Right lobe of liver (tissue), 6 donors: ENCODE measurements at places on chromosomes 3 and 15. TPM values are rescaled to one million over a fixed set of nuclear protein-coding genes. Genes with fewer than 3 reads are reported as not detected.

DNA sequence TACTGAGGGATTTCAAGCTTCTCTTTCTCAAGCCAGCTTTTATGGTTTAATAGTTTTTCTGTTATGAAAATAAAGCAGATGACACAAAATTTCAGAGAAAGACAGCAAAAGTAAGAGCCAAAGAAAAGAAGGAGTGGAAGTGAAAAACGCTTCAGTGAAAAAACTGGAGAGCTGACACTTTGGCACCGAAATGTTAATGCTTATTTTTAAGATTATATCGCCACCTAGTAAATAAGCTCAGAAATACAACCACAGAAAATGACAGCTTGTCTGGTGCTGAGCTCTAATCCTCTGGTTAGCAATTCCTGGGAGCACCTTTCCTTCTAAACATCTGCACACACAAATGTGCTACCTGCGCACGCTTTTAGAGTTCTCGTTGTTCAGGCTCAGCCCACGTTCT lies 101.6 kb downstream of the ZPLD1 start:
- no peak for DNase-seq

Gene MOBP
- not detected for total RNA-seq

GRCh38 chr15:40253167-40253790 lies 14.4 kb downstream of the PAK6 start:
- DNase-seq = no peak

DNA sequence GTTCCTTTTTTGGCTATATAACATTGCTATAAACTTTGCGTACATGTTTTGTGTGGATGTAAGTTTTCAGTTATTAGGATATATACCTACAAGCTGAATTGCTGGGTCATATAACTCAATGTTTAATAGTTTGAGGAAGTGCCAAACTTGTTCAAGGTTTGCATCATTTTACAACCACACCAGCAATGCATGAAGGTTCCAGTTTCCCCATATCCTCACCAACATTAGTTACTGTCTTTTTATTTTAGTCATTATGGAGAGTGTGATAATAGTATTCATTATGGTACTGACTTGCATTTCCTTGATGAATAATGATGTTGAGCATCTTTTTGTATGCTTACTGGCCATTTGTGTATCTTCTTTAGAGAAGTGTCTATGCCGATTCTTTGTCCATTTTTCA lies 112.3 kb downstream of the NR1I2 start:
- DNase-seq = no peak

Gene MAPK6
- total RNA-seq = 27.2 TPM

GRCh38 chr3:124631727-124632126 lies 98.5 kb upstream of the UMPS start:
- no peak for DNase-seq

DNA sequence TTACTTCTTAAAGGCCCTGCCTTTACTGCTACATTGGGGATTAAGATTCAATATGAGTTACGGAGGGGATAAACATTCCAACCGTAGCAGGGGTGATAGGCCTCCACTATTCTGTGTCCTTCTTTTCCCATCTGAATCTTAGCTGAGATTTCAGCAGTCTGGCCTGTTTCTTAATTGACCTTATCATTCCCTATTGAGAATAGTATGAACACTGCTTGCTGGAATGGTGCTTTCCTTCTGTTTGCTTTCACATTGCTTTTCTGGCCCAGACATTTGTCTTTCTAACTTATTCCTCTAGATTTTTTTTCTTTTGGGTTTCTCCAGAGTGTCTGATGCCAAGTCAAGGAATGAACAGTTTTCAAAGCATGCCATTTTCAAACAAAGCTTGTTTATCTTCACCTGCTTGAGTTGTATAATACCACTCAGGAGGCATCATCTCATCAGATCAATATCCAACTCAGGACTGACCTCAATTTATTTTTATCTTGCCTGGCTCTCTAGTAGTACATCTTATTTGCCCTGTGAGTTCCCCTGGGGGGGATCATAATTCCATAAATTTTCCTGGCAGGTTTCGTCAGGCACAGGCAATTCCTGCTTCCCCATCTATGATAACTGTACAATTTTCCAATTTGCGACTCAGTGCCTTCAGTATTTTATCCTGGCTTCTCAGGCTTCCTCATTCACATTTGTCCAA lies 161.1 kb upstream of the STT3B start:
- no peak for DNase-seq

- DNase-seq = no peak
Measured at GRCh38 chr3:31462050-31462569, 70.6 kb upstream of the STT3B start.

DNA sequence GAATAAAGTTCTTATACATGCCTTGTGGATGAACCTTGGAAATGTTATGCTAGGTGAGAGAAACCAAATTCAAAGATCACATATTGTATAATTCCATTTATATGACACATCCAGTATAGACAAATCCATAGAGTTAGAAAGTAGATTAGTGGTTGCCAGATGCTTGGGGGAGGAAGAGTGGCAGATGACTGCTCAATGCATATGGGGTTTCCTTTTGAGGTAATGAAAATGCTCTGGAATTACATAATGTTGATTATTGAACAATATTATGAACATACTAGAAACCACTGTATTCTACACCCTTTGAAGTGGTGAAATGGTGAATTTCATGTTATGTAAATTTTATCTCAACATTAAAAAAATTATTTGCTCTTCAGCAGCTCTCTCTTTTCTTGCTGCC lies 100.8 kb downstream of the DHX36 start:
- DNase-seq = no peak

Gene IQCF5
- total RNA-seq = not detected

Gene CTDSPL
- 20.2 TPM for total RNA-seq

DNA sequence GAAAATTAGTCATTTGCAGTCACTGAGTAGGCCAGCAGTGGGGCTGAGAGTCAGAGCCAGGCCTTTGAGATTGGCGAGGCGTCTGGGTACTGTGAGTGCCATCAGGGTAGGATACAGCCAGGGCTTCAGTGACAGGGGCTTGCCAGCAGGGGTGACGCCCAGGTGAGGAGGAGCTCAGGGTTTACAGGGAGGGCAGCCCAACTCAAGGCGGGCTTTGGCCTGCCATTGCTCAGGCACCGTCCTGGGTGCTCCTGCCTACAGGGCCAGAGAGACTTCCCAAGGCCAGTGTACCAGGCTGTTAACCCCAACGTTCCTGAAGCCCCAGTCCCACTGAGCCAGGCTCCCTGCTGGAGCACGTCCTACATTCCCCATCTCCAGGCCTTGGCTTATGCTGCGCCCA lies 152.0 kb downstream of the FBLN2 start:
- peak; percentile 23 for DNase-seq

DNA sequence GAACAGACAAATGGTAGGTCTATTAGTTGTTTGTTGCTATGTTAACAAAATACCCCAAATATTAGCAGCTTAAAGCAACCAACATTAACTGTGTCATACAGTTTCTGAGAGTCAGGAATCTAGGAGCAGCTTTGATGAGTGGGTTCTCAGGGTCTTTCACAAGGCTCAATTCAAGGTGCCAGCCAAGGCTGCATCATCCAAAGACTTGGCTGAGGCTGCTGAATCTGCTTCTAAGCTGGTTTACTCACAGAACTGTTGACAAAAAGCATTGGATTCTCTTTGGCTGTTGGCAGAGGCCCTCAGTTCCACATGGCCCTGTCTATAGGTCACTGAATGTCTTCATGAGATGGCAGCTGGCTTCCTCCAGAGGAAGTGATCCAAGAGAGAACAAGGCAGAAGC lies 40.3 kb upstream of the TSC22D2 start:
- DNase-seq = no peak

- no peak for DNase-seq
Measured at GRCh38 chr3:35647461-35647860, 8.1 kb downstream of the ARPP21 start.

Gene STX19
- not detected for total RNA-seq

GRCh38 chr3:133896002-133896761 lies 500 bp upstream of the RAB6B start:
- no peak for DNase-seq

- DNase-seq = no peak
Measured at GRCh38 chr3:43366885-43367284, 80.5 kb downstream of the SNRK start.

DNA sequence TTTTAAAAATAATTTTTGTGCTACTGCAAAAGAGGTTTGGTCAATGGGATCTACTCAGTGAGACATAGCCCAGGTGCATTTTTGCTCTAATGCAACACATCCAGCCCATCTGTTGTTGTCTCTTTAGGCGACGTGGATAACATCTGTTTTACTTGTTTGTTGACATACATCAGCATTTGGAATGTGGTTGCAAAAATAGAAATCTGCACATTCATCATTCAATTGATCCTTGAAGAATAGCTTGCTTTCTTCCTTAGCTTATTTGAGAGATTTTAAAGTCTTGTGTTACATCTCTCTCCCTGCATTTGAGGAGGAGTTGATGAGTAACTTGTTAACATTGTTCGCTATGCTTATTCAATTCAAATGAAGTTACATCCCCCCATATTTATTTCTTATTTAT lies 1202.3 kb downstream of the NSUN3 start:
- no peak for DNase-seq

Gene UCN2
- total RNA-seq = not detected

GRCh38 chr15:96804754-96805153 lies 474.3 kb downstream of the NR2F2 start:
- DNase-seq = no peak

- DNase-seq = no peak
Measured at GRCh38 chr15:38558372-38559059, 6.1 kb downstream of the RASGRP1 start.

Gene SCN11A
- total RNA-seq = 0.16 TPM

GRCh38 chr3:13459605-13460340 lies 20.3 kb upstream of the HDAC11 start:
- no peak for DNase-seq

- DNase-seq = no peak
Measured at GRCh38 chr15:96972201-96972600, 641.7 kb downstream of the NR2F2 start.

DNA sequence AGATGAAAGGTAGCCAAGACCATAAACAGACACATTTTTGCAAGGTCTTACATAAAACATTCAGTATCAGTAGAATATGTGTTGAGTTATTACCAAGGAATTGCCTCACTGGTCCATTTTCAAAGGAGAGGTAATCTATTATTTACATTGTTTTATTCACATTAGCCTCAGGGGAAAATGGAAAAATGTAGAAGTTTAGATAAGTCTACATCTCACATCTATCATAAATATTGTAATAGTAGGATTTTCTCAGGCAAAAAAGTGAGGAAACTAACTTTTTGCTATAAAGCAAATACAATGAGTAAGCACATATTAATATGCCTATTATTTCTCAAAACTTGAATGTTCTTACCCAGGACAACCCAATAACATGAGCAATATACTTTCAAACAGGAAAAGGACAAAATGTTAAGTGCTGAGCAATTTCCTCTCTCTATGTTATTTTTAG lies 184.6 kb upstream of the AGTR1 start:
- DNase-seq = no peak

Gene GATA2
- 1.3 TPM for total RNA-seq
